NAMALWA (cell line): ENCODE measurements at places on chromosomes 11 and 22.

GRCh38 chr11:17541330-17541885 lies 2.8 kb downstream of the USH1C start:
- DNase-seq, result no peak

DNA sequence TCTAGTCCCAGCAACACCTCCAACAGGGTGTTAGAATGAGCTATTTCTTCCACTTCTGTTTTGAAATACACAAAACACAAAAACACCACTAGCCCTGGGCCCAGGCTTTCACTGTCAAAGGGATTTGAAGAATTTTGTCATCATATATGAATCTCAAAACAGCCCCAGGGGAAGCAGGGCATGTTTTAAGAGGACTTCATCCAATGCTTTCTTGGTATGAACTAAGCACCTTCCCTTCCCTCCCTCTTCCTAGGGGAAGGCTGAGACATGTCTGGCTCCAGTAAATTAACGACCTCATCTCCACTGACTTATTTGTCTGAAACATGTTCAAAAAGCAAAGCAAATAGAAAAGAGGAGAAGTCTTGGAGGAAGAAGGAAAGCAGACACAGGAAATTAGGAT lies 75.7 kb upstream of the INCENP start:
- no peak for DNase-seq

DNA sequence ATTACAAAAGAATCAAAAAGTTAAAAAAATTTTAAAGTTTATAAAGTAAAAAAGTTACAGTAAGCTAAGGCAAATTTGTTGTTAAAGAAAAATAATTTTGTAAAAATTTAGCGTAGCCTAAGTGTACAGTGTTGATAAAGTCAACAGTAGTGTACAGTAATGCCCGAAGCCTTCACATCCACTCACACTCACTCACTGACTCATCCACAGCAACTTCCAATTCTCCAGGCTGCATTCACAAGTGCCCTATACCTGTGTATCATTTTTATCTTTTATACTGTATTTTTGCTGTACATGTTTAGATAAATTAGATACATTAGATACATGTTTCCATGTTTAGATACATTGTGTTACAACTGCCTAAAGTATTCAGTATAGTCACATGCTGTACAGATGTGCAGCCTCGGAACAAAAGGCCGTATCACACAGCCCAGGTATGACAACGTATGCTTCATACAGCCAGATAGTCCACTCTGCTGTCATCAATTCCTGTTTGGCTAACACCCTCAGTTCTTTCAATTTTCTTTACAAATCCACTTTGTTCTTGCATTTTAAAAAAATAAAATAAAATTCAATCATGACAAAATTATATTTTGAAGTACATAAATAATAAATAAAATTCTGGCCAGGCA lies 80.7 kb downstream of the RBFOX2 start:
- DNase-seq, result no peak

GRCh38 chr22:27918341-27919221 lies 475 bp downstream of the PITPNB start:
- peak; percentile 69 for DNase-seq

DNA sequence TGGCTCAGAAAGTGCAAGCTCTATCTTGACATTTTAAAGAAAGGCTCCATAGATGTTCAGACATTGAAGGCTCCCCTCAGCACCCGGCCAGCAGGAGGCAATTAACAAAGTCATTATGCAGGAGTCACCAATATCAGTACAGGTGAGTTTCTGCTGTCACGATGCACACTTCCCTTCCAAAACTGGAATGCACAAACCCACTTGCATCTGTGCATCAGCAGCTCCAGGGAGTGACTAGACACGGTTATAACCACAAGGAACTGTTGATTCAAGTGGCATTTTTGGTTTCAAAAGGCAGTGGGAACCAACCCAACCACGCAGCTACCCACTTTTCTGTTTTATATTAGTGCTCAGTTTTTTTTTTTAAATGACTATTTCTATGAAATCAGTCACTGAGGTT lies 293.9 kb upstream of the NARS2 start:
- DNase-seq, result no peak

DNA sequence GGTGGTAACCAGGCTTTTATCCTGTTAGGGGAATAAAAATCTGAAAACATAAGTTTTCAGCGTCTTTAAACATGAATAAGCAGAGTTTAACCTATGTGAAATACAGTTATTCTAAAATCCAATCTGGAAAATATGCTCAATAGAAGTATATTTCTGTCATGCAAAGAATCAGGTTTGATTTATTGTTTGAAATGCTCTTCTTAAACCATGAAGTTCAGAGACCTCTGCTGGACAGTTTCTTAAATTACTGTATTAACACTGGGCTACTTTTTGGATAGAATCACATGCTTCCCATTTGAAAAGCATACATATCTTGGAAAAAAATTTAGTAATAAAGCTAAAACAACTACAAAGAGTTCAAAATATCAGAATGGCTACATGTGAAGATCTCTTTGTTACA lies 25.4 kb downstream of the APIP start:
- DNase-seq, result peak; percentile 39

DNA sequence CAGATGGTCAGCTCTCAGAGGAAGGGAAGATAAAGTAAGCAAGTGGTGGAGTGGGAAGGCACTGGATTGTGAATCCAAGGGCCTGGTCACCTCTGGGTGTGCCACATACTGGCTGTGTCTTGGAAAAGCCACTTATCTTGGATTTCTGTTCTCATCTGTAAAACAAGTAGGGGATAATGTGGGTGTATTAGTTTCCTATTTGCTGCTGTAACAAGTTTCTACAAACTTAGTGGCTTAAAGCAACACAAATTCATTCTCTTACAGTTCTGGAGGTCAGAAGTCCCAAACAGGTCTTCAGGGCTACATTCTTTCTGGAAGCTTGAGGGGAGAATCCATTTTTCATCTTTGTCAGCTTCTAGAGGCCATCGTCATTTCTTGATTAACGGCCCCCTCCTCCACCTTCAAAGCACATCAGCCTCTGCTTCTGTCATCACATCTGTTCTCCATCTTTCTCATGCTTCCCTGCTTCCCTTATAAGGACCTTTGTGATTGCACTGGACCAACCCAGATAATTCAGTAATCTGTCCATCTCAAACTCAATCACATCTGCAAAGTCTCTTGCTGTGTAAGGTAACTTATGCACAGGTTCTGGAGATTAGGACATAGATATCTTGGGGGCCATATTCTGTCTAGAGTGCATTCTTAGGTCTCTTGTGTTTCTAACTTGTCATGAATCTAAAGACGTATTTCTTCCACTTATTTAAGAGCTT lies 75.9 kb downstream of the C22orf31 start:
- DNase-seq, result no peak
